ENCODE measurements at places on chromosomes 1 and 21.

GRCh38 chr1:28480308-28480707 is 25.5 kb upstream of the RCC1 start:
- DNase-seq, result no peak

DNA sequence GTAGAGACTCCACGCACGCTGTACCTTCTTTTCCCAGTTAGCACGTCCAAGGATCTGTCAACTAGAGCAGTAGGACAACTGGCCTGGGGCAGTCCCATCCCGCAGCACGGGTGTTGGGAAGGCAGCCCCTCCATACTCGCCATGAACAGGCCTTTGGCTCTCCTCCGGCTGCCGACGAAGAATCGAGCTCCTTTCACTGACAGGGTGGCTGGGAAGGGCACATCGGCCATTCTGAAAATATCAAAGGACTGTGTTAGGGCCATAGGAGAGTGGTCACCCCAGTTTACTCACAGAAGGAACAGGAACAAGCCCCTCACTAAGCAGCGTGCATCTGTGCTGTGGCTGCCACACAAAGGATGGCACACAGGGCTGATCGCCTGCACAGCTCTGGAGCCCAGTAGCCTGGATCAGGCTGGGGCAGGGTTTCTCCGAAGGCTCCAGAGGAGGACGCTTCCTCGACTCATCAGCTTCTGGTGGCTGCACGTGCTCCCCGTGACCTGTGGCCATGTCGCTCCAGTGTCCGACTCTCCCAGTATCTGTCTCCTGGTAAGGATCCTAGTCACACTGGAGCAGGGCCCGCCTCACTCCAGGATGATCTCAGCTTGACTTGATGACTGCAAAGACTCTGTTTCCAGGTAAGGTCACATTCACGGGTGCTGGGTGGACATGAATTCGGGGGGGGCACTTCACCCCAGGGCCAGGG is 8.9 kb downstream of the KRTAP10-1 start:
- DNase-seq, result no peak

- peak; percentile 75 for DNase-seq
These were observed 21.5 kb downstream of the NDUFS5 start for GRCh38 chr1:39047374-39048229.

DNA sequence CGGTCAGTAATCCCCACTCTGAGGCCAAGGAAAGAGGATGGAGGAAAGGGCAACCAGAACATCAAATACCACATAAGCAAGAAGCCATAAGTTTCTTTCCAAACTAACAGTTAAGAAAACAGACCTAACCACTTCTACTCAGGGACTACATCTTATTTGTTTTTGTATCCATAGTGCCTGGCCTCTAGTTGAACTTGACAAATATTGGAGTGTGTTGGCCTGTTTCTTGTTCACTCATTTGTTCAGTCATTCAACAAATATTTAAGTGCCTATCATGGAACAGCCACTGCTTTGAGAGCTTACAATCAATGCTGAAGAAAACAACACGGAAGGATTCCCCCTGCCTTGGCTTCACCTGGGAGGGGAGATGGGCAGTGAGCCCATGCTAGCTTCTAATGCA is 69.7 kb downstream of the ST6GALNAC3 start:
- no peak for DNase-seq

- DNase-seq, result peak; percentile 15
These were observed 220.7 kb downstream of the LTN1 start for GRCh38 chr21:28771790-28772501.

DNA sequence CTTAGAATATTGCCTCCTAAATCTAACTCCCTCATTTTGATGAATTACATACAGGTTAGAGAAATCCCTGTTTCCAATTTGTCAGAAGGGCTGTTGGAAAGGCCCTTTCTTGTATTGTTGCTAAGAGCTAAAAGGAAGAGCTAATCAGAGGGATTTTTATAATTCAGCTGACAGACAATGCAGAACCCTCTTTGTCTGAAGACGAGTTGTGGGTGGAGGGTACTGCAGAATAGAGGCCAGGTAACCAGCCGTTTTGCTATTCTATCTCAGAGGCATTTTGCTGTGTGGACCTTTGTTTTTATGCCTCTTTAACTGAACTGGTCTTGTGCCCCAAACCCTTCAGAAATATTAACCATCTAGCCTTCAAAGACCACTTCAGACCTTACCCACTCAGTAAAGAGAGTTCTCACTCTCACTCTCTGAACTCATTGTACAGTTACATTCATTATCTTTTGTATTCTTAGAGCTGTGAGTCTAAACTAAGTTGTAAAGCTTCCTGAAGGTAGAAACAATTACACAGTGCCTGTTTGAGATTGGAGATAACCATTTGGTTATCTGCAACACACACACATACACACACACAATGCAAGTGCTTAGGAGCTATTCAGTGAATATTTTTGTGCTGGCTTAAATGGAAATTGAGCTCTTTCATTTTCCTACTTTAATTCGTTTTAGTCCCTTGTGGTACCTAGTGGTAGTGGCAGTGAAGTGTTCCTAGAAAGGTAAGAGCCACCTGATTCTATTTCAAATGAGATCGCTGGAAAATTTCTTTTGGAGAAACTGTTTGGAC is 19.7 kb downstream of the KPNA6 start:
- DNase-seq, result no peak

- no peak for DNase-seq
These were observed 93.7 kb downstream of the TNNI3K start for GRCh38 chr1:74328851-74329250.

- no peak for DNase-seq
These were observed 91.4 kb upstream of the PLXNA2 start for GRCh38 chr1:208335371-208336136.

All from NCI-H226 (cell line).